ENCODE measurements at places on chromosomes 4 and X. TPM values are rescaled to one million over a fixed set of nuclear protein-coding genes. Genes with fewer than 3 reads are reported as not detected.

DNA sequence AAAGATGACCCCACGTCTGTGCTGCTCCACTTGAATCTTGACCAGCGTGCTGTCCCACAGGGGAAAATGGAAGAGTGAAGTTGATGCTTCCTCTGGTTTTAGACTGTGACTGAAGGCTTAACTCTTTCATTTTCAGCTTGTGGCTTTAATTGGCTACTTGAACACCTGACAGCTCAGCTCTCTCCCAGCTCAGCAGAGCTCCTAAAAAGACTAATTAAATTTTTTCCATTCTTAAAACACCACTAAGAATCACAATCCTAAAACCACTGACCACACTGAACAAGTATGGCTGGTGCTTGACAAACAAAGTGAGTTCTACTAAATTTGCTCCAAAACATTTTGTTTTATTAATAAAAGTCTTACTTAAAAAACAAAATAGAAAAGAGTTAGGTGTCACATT is 71.7 kb downstream of the SRPX start:
- no peak for DNase-seq

DNA sequence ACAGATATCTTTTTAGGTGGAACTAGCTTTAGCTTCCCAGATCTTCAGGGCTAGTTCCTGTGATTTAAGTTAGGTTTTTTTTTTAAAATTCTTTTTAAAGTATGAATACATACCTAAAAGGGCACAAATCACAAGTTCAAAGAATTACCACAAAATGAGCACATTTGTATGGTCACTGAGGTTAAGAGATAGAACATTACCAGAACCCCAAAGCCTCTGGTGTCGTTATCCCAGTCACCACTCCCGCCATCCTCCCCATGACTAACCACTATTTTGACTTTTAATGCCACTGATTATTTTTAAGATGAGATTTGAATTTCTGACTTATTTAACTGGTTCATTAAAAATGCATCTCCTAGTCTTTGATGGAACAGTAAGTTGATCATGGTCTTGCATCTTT is 5.4 kb downstream of the PGK1 start:
- DNase-seq, result no peak

DNA sequence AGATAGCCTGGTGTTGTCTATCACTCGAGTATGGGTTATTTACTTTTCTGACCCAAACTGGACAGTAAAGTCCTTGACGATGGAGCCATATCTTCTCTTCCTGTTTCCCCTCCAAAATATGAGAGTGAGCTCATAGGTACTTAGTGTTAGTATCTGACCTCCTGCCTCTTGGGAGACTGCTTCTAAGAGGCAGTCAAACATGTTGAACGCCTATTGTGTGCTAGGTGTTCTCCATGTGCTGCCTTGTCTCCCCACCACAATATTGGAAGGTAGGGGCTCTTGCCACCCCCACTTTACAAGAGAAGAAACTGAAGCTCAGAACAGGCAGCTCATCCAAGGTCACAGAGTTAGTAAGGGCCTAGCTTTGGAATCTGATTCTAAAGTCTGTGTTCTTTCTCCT is 8.3 kb downstream of the EFNB1 start:
- no peak for DNase-seq

XG gene
- total RNA-seq, result not detected

BRCC3 gene
- 6.3 TPM for total RNA-seq

SMIM10L2A gene
- total RNA-seq, result 0.03 TPM

AKAP4 gene
- not detected for total RNA-seq

CSAG1 gene
- 82.0 TPM for total RNA-seq

POLR2B gene
- 134 TPM for total RNA-seq
